Stimulated activated CD8-positive, alpha-beta memory T cell treated with anti-CD3 and anti-CD28 coated beads, Interleukin-4, amount 100 ng/mL, for 24 hours (primary cell): ENCODE measurements at places on chromosomes 16 and 17.
A peak's percentile ranks its signal among the peaks of the same experiment; 100 is the strongest.

DNA sequence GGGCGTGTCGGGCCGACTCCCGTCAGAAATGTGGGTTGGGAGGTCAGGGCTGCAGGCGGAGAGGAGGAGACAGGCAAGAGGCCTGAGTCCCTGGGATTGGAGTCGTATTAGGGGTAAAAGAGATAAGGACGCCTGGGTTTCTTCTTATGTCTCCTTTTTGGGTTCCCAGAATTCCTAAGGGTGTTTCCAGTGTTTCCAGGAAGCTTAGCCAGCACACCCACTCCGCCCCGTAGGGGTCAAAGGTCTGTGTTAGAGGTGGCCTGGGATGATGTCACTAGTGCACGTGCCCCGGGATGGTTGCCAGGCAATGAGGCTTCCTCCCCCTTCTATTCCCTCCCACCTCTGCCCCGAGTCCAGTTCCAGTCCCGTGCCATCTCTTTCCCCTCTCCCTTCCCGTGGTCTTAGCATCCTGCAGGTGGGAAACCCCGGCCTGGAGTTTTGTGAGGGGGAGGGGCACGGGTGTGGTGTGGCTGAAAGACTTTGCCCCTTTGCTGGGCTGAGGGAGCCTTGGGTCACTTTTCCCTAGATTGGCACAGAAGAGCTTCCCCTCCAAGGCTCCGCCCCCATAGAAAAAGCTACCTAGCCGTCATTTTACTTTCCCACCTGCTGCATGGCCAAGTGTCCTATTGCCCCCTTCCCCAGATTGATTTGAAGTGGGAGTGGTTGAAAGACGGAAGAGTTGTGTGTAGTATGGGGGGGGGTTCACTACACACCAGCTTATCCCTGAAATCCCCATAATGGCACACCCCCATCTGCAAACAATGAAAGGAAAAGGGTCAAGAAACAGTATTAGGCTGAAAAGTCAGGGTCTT lies 2.8 kb downstream of the KDM6B start:
- peak; percentile 46 for DNase-seq

GRCh38 chr16:19871721-19872120 lies 12.9 kb downstream of the GPRC5B start:
- DNase-seq = no peak

GRCh38 chr17:19660219-19660870 lies 11.8 kb downstream of the ALDH3A2 start:
- DNase-seq = no peak

DNA sequence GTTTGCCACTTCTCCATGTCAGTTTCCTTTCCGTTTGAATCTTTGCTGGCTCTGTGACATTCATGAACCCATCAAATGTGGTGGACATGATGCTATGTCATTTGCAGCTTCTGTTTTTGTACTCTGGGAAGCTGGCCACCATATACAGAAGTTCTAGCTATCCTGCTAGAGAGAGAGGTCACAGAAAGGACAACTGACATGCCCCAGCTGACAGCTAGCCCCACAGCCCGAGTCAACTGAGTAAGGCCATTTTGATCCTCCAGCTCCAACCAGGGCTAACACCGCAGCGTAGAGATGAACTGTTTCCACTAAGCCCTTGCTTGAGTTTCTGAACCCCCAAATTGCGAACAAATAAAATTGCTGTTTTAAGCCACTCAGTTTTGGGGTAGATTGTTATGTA lies 33.8 kb downstream of the CCDC42 start:
- no peak for DNase-seq

GRCh38 chr17:45338023-45338781 lies 21.4 kb upstream of the MAP3K14 start:
- DNase-seq = no peak

GRCh38 chr17:44376124-44376523 lies 12.5 kb upstream of the FAM171A2 start:
- DNase-seq = no peak

GRCh38 chr17:80381416-80381923 lies 33.5 kb upstream of the ENDOV start:
- DNase-seq = no peak

DNA sequence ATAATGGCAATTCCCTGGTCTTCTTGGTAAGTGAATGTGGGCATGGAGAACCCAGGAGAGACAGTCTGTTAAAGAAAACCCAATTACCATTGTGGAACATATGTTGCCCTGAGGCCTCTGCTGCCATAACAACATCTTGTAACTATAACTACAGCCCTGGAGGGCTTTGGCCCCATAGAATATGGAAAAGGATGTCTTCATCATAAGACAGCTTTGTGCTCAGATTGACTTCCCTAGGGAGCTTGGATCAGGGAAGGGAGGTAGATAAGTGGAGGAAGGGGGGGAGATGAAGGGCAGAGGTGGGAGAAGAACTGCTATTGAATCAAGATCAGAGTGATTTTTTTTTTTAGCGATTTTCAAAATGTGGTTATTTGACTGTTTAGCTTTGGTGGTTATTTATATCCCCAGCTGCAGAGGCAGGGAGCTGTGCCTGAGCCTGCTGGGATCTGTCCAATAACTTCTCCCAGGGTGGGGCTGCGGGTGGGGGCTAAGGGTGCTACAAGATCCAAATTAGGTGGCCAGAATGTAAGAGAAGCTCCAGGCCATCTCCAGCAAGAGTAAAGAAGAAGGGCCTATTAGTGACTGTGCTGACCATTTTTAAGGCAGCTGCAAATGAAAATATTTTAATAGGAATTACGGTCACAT lies 5.3 kb upstream of the KAT7 start:
- no peak for DNase-seq

- DNase-seq = no peak
Observed at GRCh38 chr16:23729503-23730424, 16.7 kb upstream of the ERN2 start.

GRCh38 chr17:1580979-1581676 lies 18.5 kb upstream of the PITPNA start:
- DNase-seq = no peak

GRCh38 chr16:75506107-75506506 lies 10.9 kb upstream of the CHST6 start:
- DNase-seq = no peak

DNA sequence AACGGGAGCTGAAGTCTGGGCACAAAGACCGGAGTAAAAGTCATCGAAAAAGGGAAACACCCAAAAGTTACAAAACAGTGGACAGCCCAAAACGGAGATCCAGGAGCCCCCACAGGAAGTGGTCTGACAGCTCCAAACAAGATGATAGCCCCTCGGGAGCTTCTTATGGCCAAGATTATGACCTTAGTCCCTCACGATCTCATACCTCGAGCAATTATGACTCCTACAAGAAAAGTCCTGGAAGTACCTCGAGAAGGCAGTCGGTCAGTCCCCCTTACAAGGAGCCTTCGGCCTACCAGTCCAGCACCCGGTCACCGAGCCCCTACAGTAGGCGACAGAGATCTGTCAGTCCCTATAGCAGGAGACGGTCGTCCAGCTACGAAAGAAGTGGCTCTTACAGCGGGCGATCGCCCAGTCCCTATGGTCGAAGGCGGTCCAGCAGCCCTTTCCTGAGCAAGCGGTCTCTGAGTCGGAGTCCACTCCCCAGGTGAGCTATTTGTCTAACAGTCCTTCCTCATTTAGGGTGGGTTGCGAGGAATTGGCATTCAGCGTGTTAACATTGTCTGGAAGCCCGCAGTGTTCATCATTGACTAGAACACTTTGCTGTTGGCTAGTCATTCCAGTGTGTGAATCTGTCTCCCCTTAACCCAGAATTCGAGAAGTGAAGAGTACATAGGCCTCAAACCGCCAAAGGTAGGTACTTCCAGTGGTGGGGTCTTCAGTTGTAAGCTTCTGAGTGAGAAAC lies 1.5 kb downstream of the CDK12 start:
- no peak for DNase-seq

GRCh38 chr16:85316321-85316919 lies 204.1 kb upstream of the CIBAR2 start:
- no peak for DNase-seq

GRCh38 chr17:80363518-80364090 lies 51.4 kb upstream of the ENDOV start:
- DNase-seq = no peak

- no peak for DNase-seq
Observed at GRCh38 chr17:78144147-78144719, 2.0 kb upstream of the C17orf99 start.

GRCh38 chr16:70375636-70376611 lies 29.2 kb downstream of the DDX19A start:
- DNase-seq = no peak

GRCh38 chr17:21674242-21674731 lies 18.0 kb upstream of the KCNJ18 start:
- no peak for DNase-seq
